ENCODE measurements at places on chromosomes 5 and 9.

- no peak for DNase-seq
Observed at GRCh38 chr9:77731008-77731698, 83.0 kb upstream of the GNA14 start.

- DNase-seq = no peak
Observed at GRCh38 chr5:136005476-136005875, 23.3 kb upstream of the TGFBI start.

DNA sequence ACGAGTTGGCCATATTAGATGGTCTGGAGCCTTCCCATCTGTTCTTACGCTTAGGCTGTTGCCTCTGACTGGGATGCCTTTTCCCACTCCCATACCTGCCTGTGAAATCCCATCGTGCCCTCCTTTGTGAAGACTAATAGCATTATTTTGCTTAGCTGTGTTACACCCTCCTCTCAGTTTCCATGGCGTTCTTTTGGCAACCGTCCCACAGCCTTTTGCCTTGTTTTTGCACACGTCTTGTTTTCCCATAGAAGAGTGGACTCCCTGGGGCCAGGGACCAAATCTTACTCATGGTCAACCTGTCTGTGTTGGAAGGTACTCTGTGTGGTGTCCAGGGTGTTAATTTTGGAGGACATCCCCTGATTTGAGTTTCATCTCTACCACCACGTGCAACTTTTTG, 242.1 kb downstream of the HSPA4 start:
- no peak for DNase-seq

- no peak for DNase-seq
Observed at GRCh38 chr9:98964911-98965336, 21.2 kb downstream of the COL15A1 start.

- no peak for DNase-seq
Observed at GRCh38 chr9:123725389-123725788, 204.5 kb downstream of the DENND1A start.

DNA sequence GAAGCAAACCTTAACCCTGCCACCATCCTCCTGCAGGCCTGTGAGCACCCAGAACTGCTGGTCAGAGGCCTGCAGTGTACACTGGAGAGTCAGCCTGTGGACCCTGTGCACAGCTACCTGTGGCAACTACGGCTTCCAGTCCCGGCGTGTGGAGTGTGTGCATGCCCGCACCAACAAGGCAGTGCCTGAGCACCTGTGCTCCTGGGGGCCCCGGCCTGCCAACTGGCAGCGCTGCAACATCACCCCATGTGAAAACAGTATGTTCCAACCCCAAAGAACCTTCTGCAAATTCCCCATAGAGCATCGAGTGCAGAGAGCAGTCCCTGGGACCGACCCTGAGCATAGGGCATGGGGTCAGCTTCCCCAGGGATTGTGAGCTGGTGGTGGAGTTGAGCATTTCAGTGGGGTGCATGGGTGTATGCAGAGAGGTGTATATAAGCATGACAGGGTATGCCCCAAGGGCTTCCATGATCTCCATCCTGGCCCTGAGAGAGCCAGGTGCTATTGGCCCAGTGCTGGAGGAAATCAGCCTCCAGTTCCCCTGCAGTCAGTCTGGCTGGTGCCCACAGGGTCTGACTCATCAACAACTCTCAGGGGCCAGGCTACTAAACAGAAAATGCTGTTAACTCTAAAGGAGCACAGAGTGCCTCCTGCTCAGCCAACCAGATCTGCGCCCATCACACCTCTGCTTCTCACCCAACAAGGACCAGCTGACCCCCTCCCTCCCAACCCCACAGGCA, 126.2 kb downstream of the SAXO1 start:
- no peak for DNase-seq

GRCh38 chr9:122087406-122088200, 5.5 kb downstream of the TTLL11 start:
- DNase-seq = no peak

DNA sequence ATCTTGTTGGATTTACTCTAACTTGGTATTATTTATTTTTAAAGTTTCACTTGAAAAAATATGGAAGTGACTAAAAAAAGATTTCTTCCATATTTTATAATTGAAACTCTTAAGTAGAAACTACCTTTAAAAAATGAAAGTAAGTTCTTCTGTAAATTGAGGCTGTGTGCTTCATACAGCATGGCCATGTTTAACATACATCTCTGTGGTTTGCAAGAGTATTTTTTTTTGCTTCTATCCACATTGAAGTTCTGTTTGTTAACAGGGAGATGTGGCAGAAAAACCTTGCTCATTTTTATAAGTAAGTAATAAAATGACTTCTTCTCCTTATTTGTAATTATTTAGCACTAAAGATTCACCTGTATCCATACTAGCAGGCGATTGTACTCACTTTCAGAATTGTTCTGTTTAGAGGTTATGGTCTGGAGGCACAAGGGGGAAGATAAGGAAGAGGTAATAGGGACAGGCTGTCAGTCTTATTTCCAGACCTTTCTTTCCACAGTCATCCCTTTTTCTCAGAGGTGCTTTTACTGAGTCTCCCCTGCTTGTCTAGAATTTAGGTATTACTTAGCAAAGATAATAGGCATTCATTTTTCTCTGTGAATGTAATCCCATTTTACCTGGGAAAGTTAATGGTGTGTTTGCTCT, 16.0 kb downstream of the FYB1 start:
- DNase-seq = no peak

GRCh38 chr9:15909297-15909696, 356.5 kb downstream of the CCDC171 start:
- DNase-seq = no peak

- no peak for DNase-seq
Observed at GRCh38 chr5:38925154-38925925, 79.5 kb downstream of the OSMR start.

GRCh38 chr9:75239176-75239575, 150.9 kb downstream of the OSTF1 start:
- DNase-seq = no peak

GRCh38 chr5:135119481-135119880, 85.5 kb upstream of the PITX1 start:
- DNase-seq = no peak

DNA sequence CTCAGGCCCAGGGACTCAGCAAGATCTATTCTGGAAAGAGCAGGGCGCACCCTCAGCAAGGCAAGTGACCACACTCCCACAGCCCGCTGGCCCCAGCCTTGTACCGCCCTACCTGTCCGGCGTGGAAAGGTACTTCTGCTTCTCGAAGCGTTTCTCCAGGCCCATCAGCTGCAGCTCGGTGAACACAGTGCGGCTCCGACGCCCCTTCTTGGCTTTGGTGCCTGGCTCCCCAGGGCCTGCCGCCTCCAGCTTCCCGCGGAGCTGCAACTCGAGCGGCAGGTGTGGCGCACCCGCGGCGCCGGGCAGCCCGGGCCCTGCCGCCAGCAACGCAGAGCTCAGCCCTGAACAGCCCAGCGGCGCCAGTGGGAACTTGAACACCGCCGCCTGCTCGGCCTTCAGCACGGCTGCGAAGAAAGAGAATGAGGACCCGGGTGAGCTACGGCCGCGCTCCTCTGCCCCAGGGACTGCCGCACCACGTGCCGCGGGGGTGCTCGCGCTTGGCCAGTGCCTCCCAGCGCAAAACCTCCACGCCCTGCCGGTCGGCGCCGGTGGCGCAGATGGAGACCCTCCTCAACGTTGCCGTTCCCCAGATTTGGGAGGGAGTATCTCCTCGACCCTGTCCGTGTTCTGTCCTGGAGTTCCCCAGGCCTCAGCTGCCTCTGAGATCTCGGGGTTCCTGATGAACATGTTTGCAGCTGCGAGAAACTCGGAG, 2.2 kb downstream of the BARX1 start:
- DNase-seq = no peak

- no peak for DNase-seq
Observed at GRCh38 chr5:38494175-38494574, 62.3 kb downstream of the LIFR start.

GRCh38 chr9:97059626-97060025, 20.7 kb upstream of the CTSV start:
- no peak for DNase-seq

GRCh38 chr5:139869042-139869790, 73.6 kb downstream of the PSD2 start:
- no peak for DNase-seq

DNA sequence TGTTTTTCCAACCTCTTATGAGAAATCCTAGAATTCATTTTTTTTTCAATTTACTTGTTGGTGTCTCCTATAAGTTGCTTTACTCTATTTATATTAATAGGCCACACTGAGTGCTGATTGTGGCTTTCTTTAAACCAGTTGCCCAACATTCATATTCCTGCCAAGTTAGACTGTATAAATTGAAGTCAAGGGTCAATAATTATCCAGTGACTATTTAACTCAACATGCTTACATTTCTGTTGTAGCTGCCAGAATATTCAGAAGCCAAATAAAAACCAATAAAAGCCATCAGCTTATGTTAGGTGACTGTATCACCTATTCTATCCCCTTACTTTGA, 169.0 kb downstream of the PTPRD start:
- DNase-seq = no peak

DNA sequence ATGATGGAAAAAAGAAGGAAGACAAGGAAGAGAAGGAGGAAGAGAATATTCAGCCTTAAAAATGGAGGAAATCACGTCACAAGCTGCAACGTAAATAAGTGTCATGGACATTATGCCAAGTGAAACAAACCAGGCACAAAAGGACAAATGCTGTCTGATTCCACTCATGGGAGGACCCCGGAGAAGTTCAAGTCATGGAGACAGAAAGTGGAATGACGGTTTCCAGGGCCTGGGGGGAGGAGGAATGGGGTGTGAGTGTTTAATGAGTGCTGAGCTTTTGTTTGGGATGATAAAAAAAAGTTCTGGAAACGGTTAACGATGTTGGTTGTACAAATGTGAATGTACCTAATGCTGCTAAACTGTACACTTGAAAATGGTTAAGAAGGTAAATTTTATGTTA, 439.5 kb downstream of the GADD45G start:
- no peak for DNase-seq

DNA sequence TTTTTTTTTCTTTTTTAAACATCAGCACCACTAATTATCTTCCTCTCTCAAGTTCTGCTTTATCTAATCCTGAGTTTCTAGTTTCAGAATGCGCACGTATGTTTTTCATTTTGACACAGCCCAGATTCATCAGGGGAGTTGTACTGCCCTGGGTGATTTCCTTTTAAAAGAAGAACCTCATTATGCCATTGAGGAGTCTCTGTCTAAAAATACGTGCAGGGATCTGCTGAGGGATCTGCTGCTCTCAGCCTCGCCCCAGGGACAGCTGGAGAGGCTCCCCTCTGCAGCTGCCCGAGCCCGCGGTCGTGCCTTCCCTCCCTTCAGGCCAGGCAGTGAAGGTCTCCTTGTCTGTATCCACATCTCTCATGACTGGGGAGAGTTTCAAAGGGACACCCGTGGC, 273.1 kb downstream of the ARHGEF28 start:
- no peak for DNase-seq

DNA sequence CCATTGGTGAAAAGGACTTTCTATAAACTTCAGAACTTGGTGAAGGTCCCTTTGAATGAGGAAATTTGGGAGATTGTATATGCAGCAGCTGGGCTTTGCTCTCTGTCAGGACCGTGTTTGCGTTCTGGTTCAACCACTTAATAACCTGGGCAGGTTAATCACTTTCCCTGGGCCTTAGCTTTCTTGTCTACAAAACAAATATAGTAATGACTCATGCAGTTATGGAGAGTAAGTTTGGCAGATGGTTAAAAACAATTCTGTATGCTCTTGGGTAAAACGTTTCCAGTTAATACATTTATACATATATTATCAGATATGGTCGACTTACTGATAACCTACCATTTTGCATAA, 197.0 kb downstream of the ARHGEF28 start:
- DNase-seq = no peak

GRCh38 chr5:131194725-131195124, 24.0 kb downstream of the LYRM7 start:
- no peak for DNase-seq

- DNase-seq = no peak
Observed at GRCh38 chr9:36503172-36504088, 69.3 kb upstream of the MELK start.

GRCh38 chr9:126122901-126123616, 203.6 kb upstream of the MVB12B start:
- no peak for DNase-seq

GRCh38 chr5:53469946-53470687, 10.3 kb upstream of the FST start:
- no peak for DNase-seq

DNA sequence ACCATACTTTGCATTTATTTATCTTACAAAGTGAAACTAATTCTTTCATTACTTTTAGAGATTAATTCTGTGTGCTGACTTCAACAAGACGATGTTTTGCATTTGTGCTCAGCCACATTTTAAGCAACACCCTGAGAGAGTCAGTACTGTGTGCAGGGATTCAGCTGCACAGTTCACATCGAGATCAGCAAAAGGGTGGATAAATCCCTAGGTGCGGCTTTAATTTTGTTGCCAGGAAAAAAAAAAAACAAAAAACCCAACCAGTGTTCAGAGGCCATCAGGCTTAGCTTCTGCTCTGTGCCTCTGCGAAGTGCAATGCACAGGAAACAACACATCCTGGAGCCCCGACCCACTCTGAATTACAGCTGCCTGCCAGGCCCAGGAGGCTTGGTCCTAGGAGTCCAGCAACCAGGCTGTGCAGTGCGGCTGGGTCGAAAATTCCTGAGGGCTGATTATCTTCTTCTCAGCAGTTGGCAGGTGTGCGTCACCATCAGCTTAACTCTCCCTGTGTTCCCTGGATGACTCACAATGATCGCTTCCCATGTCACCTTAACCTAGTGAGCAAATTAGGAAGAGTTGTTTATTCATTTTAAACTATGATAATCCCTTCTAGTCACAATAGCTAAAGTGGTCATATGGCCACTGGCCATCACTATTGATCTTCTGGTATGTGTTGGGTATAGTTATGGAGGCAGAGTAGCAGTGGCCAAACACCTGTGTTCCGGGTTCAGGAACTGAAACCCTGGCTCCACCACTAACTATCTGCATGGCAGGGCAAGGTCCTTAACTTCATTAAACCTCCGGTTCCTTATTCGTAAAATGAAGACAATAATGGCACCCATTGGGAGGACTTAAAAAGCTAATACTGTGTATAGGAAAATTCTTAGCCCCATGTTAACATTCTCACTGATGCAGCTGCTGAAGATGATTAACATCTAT, 31.2 kb upstream of the NDUFB6 start:
- no peak for DNase-seq
